Left lung (tissue), 14 donors: ENCODE measurements at places on chromosomes 6 and 20. TPM values are rescaled to one million over a fixed set of nuclear protein-coding genes. Genes with fewer than 3 reads are reported as not detected.

DNA sequence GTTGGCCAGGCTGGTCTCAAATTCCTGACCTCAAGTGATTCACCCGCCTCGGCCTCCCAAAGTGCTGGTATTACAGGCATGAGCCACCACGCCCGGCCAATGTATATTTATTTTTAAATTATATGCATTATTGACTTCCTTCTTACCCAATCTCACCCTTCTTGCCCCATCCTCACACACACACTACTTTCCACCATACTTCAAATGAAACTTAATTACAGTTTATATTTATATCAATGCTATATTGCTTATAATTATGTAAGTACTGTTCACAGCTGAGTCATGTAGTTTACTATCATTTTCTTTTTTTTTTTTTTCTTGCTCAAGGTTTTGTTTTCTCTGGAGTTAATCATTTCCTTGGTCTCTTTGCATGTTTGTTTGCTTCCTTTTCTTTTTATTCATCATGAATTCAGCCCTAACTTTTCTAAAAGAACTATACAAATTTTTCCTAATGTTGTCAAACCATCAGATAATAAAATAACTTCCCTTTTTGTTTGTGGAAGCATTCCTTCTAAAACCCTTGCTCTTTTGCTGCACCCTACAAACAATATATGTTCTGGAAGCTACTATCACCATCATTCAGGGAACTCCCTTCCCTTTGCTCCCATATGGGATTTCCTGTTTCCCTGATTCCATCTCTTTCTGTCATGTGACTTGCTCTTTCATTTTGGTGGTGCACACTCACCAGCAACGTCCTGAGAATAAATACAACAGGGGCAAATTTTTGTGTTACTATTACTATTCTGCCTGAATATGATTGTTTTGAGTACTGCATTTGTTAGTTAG is 201.7 kb upstream of the SASH1 start:
- no peak for DNase-seq

DNA sequence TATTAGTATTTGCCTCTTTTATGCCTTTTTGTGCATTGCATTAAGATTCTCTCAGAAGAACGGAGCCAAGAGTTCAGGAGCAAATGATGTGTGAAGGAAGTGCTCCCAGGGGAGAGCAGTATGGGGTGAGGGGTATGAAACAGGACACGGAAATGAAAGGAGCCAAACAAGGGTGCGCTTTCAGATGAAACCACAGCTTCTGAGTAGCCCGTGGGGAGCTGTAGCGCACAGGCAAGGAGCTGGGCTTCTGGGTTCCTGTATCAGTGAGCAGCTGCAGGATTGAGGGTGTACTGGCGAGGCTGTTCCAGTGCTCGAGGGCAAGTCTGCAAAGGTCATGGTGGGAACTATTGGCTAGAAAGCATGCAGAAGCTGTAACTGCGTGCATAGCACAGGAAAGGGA is 25.4 kb downstream of the ANKEF1 start:
- no peak for DNase-seq

- no peak for DNase-seq
Observed at GRCh38 chr6:134723081-134723871, 226.6 kb downstream of the ALDH8A1 start.

DNA sequence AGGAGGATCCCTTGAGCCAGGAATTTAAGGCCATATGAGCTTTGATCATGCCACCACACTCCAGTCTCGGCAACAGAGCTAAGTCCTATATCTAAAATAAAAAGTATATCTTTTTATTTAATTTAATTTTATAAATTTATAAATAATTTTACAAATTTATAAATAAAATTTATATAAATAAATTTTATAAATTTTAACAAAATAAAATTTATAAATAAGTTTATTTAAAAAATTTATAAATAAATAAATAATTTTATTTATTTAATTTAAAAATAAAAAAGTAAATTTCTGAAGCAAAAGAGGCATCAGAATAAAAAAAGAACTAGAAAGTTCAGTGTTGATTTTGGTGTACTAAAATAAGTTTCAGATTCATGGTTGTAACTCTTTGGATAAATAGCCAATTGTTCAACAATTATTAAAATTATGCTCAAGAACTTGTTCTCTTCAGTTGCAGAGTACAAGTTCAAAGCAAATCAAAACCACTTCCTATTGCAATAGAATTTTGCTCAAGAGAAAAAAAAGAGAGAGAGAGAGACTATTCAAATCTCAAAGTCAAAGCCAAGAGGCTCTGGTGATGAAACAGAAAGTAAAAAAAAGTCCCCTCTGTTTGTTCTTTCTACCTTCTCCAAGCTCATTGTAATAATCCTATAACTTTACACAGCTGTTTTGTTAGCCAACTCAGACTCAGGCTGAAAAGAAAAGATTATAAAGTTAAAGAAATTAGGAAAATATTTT is 547.5 kb upstream of the ADGRB3 start:
- DNase-seq, result no peak

EZR gene
- total RNA-seq, result 328 TPM

ROS1 gene
- 305 TPM for total RNA-seq
